ENCODE measurements at places on chromosomes 12 and 14.

GRCh38 chr12:54005853-54006558, 2.8 kb upstream of the HOXC8 start:
- no peak for DNase-seq

- DNase-seq = no peak
These were observed 118.5 kb upstream of the FRMD6 start for GRCh38 chr14:51533160-51533559.

GRCh38 chr14:87066221-87066817, 926.7 kb downstream of the GALC start:
- no peak for DNase-seq

DNA sequence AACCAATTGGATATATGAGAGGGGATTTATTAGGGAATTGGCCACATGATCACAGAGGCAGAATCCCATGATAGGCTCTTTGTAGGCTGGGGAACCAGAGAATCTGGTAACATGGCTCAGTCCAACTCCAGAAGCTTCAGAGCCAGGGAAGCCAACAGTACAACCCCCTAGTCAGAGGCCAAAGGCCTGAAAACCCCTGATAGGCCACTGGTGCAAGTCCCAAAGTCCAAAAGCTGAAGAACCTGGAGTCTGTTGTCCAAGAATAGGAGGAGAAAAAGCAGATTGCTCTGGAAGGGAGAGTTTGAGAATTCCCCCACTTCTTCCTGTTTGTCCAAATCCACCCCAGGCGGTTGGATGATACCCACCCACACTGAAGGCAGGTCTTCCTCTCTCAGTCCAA, 8.2 kb upstream of the TROAP start:
- DNase-seq = no peak

- DNase-seq = no peak
These were observed 1.2 kb downstream of the KRT4 start for GRCh38 chr12:52812749-52813148.

GRCh38 chr12:62912644-62913043, 22.3 kb downstream of the PPM1H start:
- DNase-seq = no peak

DNA sequence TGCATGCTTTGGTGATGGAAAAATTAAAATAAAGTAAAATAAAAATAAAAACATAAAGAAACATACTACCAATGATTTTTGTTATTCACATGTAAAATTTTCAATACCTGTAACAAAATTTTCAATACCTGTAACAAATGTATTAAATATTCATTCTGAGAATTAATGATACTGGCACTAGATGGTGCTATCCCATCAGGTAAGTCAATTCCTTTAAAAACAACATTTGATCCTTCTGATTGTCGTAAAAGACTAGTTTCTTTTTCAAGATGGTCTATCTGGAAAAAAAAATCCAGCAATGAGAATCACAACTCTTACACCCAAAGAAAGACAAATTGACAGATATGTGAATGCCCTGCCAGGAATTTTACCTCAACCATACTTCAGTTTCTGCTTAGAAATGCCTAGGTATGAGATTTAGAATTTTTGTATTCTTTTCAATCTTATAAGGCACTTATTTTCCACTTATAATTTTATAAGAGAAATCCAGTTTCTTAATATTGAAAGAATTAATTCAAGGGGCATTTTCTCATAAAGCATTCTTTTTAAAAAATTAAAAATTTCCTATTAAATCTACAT, 30.7 kb downstream of the CEP290 start:
- DNase-seq = no peak

GRCh38 chr14:69789118-69789640, 7.9 kb downstream of the SLC10A1 start:
- DNase-seq = no peak

GRCh38 chr12:106506691-106507090, 76.1 kb upstream of the RFX4 start:
- DNase-seq = no peak

GRCh38 chr14:95896498-95897135, 20.0 kb downstream of the TUNAR start:
- DNase-seq = no peak

DNA sequence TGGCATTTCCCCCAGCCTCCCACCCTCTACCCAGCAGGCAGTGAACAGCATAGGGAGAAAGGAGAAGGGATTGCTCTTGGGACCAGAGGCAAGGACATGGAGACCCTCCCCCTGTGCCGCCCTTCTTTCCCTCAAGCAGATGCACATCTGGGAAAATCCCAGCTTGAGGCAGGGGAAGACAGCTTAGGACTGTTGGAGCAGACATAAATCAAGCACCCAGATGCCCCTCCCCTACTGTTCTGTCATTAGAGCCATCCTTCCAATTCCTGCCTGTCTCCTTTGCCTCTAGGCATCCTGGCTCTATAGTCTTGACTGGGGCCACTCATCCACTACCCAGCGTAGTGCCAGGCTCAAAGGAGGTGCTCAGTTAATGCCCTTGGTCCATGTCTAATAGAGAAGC, 7.5 kb upstream of the CISTR start:
- no peak for DNase-seq

DNA sequence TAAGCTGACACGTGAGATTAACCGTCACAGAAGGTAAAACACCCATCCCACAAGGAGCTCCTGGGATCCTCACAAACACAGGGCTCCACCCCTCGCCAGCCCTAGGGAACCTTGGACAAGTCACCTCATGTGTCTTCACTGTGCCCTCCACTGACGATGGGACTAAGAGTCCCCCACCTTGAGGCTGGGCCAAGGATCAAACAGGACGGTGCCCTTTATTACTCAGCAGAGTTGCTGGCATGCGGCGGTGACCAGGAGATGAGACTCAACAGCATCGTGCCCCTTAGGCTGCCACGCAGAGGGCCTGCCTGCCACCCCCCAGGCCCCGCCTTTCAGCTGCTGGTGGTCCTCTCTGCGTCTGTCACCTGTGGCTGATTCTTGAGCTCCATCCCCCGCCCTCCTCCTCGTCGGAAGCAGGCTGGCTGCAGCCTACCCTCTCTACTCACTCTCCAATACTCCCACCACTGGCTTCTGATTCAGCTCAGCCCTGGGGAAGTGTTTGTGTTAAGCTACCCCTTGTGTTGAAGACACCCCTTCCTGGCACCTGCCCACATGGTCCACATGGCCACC, 105.2 kb downstream of the DICER1 start:
- DNase-seq = no peak

DNA sequence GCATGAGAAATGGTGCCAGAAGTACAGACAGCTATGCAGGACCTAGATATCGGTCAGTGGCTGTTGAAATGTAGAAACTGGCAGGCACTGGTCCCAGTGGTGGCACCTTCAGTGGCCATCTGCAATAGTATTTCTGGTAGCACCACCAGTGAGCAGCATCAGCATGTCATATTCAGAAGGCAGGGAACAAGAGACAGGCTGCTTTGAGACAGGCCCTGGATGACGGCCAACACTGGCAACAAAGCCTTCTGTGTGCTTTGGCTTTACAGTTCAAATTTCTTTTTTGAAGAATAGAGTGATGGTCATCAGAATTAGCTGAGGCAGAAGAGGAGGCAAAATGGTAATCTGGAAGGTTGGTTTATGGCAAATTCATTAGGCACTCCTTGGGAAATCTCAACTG, 273.4 kb upstream of the SLC16A7 start:
- no peak for DNase-seq

DNA sequence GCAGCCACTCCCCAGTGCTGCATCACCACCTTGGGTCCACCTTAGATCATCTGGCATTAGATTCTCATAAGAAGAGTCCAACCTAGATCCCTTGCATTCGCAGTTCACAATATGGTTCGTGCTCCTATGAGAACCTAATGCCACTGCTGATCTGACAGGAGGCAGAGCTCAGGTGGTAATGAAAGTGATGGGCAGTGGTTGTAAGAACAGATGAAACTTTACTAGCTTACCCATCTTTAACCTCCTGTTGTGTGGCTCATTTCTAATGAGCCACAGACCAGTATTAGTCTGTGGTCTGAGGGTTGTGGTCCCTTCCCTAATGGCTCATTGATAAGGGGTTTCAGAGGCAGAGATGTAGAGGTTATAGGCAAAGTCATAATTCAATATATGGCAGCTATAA, 615.9 kb upstream of the MIS18BP1 start:
- no peak for DNase-seq

- DNase-seq = no peak
These were observed 44.8 kb downstream of the WDR20 start for GRCh38 chr14:102184316-102185035.

- DNase-seq = no peak
These were observed 463.9 kb upstream of the TBX3 start for GRCh38 chr12:115147916-115148315.

DNA sequence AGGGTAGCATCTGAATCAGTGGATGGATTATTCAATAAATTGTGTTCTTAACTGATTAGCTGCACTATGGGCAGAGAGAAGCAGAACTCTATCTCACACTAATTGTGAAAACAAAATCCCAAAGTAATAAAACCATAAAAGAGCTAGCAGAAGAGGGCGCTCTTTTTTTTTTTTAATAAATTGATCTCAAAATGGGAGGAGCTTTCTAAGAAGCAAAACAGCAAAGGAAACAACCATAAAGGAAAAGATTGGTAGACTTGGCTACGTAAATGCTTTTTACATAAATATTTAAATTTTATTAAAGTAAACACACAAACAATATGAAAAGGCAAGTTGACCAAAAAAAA, 1.5 kb upstream of the TM7SF3 start:
- DNase-seq = no peak

- no peak for DNase-seq
These were observed 354.5 kb upstream of the FOXG1 start for GRCh38 chr14:28412077-28412476.

- no peak for DNase-seq
These were observed 63.8 kb downstream of the RIN3 start for GRCh38 chr14:92577321-92577742.

DNA sequence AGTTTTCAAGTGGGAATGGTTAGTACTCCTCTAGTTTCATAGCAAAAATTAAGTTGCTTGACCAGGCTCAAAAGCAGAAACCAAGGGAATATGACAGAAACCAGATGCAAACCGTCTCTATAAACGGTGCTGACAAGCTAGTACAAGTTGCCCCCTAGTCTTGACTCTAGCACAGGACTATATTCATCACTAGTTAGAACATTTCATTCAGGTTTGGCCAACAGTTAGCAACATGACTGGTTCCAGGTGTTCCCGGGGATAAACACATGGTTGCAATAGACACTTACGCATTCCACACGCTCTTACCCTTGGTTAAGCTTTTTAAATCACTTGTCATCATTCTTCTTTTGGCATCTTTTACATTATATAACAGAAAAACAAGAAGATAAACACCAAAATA, 103.6 kb downstream of the SCFD1 start:
- DNase-seq = no peak

DNA sequence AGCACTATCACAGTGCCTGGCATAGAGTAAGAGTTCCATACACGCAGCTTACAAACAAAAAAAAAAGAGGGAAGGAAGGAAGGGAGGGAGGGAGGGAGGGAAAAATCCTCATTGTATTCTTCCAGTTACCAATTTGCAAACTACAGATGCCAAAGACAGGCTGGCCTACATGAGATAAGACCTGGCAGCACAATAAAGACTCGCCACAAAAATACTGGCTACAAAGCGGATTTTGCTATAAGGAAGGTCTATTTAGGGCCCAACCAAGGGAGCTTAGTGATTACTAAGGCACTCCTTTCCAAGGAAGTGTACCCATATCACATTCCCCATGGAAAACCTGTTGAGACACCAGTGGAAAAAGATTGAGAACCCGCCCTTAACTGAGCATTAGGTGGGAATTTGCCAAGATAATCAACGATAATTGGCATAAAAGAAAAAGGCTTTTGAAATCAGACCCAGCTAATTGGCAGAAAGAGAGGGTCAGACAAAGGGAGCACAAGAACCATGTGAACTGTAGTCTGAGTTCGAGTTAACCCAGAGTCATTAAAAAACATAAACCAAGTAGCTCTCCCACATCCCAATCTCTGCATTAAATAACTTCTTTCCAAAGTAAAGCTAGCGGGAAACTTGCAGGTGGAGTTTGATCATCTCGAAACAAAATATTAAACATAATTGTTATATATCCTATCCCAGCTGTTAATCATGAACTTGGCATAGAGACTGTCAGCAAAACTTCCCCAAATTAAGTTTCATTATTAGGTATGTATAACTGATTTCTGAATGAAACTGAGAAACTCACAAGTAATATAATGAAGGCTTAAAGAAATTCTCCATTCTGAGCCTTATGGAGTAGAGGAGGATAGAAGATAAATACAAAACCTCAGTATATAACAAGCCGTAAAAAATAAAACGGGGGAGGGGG, 50.1 kb downstream of the PHLDA1 start:
- DNase-seq = no peak

- DNase-seq = no peak
These were observed 2.1 kb upstream of the NDRG2 start for GRCh38 chr14:21026988-21027315.

DNA sequence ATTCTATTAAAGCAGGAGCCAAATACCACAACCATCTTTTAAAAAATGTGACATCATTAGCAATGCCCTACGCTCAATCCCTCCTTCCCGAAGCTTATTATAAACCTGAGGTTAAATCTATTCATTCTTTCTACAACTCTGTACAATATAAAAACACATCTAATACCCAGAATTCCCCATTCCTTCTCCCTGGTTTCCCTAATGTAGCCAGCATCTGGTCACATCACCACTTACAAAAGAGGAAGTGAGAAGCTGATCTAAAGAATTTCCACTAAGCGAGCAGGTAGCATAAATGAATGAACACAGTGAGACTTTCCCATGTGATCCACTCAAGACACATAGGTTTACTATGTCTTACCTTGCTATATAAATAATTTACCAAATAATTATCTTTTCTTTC, 90.4 kb downstream of the LRP6 start:
- DNase-seq = no peak

DNA sequence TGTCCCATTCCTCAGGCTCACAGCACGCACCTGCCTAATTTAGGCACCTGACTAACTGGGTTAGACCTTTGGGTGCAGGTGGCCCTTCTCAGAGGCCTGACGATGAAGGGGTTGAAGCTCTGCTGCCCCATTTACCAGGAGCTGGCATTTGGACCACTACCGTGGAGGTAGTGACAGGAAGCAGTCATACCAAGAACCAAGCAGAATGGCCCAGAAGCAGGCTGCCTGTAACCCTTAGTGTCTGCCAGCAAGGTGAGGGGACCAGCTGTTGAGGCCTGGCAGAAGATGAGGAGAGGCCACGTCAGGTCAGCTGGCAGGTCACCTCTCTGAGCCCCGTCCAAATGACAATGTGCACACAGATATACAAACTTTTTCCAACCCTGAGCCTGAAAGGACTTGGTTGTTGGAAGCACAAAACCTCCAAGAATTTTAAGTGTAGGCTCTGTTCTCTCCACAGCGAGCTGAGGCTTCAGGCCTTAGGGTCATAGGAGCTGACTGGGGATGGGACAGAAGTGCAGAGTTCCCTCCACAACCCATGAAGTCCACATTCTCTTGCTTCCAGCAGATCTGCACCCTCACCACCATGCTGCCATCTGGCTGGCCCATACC, 23.1 kb downstream of the VASH1 start:
- DNase-seq = no peak

GRCh38 chr14:79275292-79275655, 936.0 kb downstream of the DIO2 start:
- no peak for DNase-seq

- DNase-seq = peak; percentile 25
These were observed 56.4 kb upstream of the FBXO33 start for GRCh38 chr14:39488600-39488999.
